Cerebellum (tissue), 4 donors: ENCODE measurements at places on chromosomes 6 and 20.

DNA sequence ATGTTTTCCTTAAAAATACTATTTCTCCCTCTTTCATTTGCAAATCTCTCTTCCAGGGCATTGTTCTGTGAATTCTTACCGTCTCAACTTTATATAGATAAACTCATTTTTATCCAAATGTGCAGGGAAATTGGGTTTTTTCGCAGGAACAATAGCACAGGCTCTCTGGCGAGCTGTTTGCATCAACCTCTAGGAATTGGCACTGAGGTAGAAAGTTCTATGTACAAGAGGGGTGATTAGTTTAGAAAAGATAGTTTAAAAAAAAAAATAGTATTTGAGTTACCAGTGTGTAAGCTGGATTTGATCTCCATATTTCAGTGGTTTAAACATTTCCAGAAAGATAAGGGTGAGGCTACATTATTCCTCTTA is 129.7 kb upstream of the BTN3A2 start:
- no peak for DNase-seq

DNA sequence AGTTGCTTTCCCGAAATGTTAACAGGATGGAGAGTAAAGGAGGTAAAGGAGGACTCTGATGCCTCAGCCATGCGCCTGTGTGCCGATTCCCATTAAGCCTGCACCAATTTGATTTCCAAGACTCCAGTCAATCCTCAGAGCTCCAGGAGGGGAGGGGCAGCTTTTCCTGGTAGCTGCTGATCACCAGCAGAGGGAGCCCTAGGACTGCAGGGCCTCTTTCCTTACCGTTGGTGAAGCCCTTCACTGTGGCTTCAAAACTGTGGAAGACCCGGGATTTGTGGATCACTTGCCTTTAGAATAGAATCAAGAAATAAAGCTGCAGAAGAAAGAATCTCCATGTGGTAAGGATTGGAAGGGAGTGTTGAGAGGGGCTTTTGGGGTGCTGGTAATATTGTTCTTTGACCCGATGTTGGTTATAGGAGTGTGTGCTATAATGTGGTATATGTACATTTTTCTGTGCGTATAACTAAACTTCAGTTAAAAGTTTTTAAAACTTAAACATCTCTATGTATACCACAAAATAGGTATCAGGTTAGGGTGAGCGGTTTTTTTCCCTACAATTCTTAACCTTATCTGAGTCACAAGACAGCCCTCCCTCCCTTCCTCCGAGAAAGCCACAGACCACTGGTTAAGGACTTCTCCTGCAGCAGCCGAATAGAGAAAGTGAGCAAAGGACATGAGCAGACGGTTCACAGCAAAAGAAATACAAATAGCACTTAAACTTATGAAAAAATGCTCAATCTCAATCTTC is 6.9 kb upstream of the OSER1 start:
- peak; percentile 28 for DNase-seq

DNA sequence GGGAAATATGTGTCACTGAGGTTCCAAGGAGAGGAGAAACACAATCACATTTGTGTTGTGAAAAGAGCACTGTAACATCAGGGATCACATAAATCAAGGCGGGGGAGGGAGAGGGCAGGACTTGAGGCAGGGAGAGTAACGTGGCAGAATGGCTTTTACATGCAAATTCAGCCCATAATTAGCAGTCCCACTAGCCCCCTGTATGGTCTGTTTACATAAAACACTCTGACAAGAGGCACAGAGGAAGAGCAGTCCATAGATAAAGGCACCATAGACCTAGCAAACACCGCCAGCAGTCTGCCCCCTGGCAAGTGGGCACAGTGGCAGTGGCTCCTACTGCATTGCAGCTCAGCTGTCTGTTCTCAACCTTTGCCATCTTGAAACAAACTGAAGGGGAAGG is 82.7 kb downstream of the LYRM2 start:
- no peak for DNase-seq

DNA sequence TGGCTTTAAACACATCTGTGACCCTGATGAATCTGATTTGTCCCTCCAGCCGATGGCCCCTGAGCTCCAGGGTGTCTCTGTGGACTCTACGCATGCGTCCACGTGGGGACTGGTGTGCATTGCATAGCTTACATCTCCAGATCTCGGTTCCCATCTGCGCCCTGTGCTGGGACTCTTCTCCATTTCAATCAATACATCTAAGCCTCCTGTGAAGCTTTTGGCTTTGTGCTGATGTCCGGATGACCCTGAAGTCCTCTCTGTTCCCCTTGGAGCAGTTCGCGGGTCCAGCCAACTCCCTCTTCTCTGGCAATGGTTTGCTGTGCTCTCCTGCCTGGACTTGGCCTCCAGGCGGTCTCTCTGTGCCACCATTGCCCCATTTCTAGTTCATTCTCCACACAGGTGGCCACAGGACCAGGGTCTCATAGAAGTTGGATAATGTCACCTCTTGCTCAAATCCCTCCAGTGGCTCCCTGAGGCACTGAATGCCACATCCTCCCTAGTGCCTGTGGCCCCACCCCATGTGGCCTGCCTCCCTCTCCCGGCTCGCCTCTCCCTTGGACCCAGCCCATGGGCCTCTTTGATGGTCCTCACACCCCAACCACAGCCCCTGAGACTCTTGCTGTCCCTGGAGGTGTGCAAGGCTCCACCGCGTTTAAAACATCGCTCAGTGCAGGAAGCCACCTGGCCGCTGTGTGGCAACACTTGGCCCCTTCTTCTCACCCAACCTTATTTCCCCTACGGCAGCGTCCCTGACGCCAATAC is 155.4 kb downstream of the SYCP2 start:
- DNase-seq: no peak

DNA sequence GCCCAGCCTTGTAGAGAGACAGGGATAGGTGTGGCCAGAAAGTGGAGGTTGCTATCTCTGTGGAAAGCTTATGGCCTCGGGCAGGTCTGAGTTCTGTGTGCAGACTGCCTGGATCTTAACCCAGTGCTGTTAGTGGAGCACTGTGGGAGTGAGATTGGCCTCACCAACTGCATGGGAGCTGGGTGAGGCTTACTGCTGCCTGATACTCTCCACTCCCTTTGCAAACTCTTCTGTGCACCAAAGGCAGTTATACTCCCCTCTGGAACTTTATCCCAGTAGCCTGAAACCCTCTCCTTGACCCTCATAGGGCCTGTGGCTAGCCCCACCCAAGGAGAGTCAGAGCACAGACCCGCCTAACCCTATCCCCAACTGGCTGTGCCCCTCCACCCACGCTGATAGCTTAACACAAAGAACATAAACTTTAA is 41.4 kb upstream of the PKIB start:
- no peak for DNase-seq

GRCh38 chr6:157182503-157183264 is 140.6 kb downstream of the TMEM242 start:
- no peak for DNase-seq

GRCh38 chr6:29626948-29627754 is 5.8 kb downstream of the GABBR1 start:
- DNase-seq: no peak

- no peak for DNase-seq
These were observed 20.2 kb upstream of the HLA-DOA start for GRCh38 chr6:33029328-33030184.

GRCh38 chr6:112188906-112189305 is 65.5 kb downstream of the LAMA4 start:
- DNase-seq: no peak

DNA sequence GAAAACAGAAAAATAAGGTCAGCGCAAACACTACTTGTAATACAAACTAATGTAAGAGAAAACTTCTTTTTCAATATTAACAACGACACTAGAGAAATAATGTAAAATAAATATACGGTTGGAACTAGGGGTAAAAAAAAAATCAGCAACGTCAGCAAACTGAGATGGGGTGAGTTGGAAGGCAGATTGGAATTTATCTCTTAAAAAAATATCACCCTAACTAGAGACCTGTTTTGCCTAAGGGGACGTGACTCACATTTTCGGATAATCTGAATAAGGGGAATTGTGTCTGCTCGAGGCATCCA is 705 bp upstream of the UTRN start:
- DNase-seq: no peak

DNA sequence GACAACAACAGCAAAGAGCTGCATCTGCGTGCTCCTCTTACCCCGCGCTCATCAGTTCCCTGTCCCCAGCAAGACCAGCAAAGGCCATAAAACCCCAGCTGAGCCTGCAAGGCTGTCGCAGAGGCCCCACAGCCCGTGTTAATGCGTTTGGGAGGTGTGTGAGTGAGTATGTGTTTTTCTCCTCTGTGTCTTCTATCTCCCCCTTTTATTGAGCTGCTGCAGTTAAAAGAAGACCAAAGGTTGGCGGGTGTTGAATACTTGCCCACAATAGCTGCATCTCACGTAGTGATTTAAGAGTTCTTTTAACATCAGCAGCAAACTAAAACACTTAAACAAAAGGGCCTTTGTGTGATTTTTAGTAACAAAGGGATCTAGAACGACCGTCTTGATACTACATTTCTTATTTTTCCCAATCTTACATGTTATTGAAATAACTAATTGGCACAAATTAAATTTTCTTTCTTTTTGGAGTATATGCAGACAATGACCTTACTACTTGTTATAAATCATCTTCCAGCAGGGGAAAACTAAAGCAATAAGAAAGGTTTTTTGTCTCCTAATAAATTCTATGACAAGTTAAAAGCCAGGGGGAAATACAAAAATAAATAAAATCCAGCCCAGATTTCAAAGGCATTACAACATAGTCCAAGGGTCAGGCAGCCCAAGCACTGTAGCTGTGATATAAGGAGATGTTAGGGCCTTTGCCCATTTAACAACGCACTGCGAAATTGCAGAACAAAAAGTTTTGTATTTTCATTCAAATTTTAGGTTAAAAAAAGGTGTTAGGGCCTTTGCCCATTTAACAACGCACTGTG is 27.2 kb upstream of the CNKSR3 start:
- DNase-seq: no peak

GRCh38 chr20:61810066-61810737 is 255.5 kb downstream of the TAF4 start:
- no peak for DNase-seq

GRCh38 chr6:142013875-142014495 is 118.7 kb upstream of the GJE1 start:
- DNase-seq: no peak

DNA sequence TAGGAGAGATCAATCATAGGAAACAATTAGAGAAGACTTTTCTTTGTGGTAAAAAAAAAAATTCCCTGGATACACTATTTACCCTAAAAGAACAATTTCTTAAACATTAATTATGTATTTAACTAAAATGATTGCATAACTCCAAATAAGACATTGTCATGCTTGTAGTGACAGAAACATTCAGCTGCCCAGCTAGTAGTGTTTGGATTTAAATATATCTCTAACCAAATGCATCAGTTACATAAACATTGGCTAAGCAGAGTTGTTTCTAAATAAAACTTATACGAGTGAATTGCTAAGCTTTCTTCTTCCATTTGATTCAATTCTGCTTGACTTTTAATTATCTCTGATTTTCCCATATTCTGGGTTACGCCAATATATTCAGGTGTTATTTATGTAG is 23.7 kb downstream of the MLIP start:
- DNase-seq: no peak

GRCh38 chr6:166676270-166676860 is 49.3 kb upstream of the RPS6KA2 start:
- DNase-seq: no peak

GRCh38 chr6:152399399-152399798 is 237.8 kb downstream of the SYNE1 start:
- no peak for DNase-seq

DNA sequence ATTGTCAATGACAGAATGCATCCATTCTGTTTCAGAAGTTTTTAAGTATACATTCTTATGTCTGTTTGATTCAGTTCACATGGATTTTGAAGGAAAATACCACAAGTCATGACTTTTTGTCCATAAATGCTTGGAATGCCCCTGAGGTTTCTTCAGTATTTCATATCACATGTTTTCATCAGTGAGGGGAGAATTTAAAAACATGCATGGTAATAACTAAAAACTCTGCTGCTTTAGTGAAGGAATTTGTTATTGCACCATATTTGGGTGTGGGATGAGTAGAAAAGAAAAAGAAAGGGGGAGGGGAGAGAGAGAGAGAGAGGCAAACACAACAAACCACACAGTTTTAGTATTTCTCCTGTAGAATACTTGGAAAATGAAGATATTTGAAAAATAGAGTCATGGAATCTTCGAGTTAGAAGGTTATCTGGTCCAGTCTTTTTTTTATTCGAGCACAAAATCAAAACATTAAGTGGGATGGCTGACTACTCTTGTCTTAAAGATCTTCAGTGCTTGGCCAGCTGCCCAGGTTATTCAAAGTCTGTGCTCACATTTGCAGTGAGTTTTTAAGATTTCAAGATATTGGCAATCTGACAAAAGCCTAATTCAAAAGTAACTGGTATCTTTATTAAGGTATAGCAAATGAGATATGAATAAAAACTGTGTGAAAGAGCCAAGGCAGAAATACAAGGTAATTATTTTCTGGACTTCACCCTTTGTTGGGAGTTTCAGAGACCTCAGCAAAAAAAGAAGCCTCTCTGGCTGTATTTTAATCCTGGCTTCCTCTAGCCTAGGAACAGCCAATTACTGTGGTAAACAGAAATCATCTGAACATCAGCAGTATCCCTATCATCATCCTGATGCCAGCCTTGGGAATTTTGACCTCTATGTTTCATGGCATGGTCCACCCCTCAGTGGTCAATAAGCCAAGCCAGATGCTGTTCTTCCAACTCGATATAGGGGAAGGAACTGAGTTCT is 687.9 kb upstream of the CITED2 start:
- DNase-seq: no peak

- DNase-seq: peak; percentile 42
These were observed 240.6 kb downstream of the FOXC1 start for GRCh38 chr6:1850121-1850839.

DNA sequence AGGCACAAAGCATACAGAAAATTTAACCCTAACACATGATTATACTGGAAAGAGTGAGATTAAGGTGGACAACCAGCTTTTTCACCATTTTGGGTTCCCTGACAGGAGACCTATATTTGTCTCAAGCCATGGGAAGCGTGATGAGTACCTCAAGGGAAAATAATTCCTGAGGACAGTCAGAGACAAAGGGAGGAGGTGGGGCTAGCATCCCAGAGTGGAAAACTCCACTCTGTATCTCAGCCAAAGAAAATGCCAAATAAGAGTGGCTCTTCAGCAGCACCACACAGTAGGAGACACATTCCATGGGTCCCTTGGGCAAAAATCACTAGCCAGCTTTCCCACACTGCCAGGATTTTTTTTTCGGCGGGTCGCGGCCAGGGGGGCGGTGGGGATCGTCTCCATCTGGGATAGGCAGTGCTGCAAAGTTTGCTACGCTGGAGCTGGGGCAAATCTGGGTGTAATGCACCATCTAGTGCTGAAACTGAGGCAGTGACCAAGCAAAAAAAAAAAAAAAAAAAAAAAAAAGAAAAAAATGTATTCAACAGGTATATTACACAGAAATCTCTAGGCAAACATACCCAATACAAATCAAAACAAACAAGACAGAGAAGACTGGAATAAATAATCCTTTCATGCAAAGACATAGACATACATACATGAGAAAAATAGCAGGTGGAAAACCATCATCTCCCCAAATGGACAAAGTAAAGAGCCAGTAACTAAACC is 77.3 kb upstream of the SLC35F1 start:
- DNase-seq: no peak

DNA sequence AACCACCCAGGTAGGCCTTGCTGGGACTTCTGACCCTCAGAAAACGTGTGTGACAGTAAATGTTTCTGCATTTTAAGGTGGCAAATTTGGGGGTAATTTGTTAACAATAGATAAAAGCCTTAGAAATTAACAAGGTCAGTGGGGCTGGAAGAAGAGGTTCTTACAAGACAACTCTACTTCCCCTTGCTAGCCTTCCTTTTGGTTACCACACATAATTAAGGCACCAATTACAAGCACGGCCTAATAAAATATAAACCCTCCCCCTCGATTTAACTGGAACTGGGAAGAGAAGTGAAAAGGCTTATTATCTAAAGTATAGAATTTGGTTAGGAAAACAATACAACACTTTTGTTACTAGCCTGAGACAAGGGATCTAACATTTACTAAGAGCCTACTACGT is 38.8 kb downstream of the ELOVL5 start:
- DNase-seq: no peak
